ENCODE measurements at places on chromosomes 2 and 18. TPM values are rescaled to one million over a fixed set of nuclear protein-coding genes. Genes with fewer than 3 reads are reported as not detected.

DNA sequence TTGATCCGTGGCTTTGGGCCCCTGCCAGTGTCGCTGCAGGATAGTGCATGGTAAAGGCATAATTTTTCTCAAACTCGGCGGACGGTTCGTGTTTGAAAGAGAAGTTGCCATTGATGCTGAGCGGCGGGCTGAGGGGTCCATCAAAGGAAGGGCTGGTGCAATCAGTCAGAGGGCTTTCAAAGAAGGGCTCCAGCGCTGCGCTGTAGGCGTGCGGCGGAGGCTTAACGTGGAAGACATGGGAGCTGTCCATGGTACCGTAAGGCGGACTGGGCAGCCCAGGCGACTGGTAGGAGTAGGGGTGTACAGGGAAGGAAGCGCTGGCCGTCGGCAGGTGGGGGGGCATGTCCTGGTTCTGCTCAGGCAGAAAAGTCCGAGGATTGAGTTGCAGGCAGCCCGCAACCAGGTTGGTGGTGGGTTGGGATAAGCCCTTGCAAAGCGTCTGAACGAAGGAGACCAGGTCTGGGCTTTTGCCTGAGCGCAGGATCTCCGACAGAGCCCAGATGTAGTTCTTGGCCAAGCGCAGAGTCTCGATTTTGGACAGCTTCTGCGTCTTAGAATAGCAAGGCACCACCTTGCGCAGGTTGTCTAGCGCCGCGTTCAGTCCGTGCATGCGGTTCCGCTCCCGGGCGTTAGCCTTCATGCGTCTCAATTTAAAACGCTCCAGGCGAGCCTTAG lies 2.3 kb downstream of the NEUROD1 start:
- DNase-seq, result peak; percentile 91

DNA sequence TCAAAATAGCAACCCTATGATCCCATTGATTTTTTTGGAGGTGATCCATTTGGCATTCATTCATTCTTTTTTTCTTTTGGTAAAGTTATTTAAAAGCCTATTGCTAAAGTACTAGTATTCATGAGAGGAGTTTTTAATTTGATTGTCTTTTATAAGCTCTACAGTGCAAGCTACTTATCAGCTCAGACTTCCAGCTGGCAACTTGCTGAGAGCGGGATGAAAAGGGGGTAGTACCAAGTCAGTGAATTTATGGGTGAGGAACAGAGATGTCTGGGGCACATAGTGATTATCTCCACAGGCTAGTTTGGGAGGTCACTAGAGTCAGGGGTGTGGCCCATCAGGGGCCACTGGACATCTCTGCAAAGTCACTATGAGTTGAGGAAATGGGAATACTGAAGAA lies 202.4 kb downstream of the PIK3C3 start:
- DNase-seq, result no peak

ZEB2 gene
- total RNA-seq, result 35.5 TPM

IMPA2 gene
- 72.4 TPM for total RNA-seq

BIN1 gene
- 109 TPM for total RNA-seq

Measured in hepatocyte (in vitro differentiated cells).